ENCODE measurements at places on chromosomes 11 and 22.

GRCh38 chr11:122733318-122733717 is 77.8 kb downstream of the UBASH3B start:
- DNase-seq = no peak

GRCh38 chr11:74936087-74936486 is 12.8 kb downstream of the XRRA1 start:
- DNase-seq = no peak

- no peak for DNase-seq
Measured at GRCh38 chr11:19931141-19931770, 218.6 kb downstream of the NAV2 start.

DNA sequence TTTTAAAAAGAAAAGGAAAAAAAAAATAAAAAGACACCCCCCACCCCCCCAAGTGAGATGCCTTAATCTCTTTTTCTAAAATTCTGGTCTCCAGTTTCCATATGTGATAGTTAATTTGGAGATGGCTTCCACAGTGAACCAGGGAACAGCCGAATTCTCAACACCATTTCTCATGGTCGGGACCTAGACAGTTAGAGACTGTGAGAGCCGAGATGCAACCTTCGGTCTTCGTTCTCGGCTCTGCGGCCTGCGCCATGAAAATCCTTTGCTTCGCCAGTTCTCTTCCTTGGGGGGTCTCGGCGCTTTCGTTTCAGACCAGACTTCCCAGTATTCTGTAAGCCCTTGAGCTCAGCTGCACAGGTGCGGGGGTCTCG is 723 bp downstream of the CACNG2 start:
- DNase-seq = no peak

DNA sequence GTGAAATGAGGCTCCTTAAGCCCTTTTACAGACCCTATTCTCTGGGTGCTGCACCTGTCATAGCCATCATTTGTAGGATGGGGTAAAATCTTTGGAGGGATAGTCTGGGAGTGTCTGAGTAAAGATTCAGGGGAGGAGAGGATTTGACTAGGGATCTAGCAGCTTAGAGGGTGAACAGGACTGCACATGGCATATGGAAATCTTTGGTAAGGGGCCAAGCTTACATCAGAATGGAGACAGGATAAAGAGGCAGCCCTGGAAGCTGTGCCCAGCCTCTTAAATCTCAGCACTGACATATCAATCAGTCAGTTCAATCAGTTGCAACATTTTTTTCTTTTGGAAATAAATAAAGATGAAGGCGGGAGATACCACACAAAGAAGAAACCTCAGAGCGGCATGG is 301.8 kb upstream of the CADM1 start:
- DNase-seq = no peak

DNA sequence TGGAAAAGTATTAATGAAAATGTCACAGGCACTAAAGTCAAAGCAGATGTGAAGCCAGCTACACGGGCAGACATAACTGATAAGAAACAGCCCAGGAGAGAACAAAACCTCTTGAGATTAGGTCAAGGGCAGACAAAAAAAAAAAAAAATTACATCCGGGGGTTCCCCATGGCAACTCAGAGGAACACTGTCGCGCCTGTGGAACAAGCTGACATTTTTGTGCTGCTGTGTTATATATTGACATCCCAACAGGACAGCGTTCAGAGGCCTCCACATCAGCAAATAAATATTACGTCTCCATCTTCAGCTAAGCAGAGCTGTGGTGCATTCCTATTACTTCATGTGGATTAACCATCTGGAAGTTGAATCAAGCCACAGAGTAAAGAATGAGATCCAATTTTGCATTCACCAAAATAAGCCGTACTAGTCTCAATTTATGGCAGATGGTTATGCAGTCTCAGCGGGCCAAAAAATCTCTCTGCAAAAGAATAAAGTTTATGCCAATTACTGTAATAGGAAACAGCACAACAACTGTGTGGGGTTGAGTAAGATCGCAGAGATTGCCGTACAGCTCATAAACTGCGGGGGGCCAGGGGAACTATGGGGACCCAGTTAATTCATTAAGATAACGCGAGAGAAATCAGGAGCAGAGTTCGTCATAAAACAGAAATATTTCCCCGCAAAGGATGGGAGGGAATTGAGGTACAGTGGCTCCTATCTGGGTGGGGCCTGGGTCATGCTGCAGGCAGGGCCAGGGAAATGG is 41.3 kb upstream of the MN1 start:
- DNase-seq = no peak

- no peak for DNase-seq
Measured at GRCh38 chr11:128632141-128632791, 44.9 kb upstream of the ETS1 start.

DNA sequence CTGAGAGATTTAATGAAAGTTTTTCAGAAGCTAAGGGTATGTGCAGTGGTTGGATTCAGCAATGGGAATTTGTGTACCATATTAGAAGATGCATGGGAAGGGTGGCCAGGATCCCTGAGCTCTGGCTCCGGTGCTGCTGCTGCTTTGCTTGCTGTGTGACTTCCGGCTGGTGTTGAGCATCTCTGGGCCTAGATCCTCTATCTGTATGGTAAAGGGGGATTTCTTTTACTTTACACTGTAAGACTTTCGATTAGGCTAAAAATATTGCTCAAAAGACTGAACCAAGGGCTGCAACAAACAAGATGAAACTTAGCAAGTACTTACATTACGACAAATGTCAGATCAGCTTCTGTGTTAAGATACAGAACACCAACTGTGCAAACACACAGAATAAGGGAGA is 39.1 kb downstream of the XRRA1 start:
- no peak for DNase-seq

DNA sequence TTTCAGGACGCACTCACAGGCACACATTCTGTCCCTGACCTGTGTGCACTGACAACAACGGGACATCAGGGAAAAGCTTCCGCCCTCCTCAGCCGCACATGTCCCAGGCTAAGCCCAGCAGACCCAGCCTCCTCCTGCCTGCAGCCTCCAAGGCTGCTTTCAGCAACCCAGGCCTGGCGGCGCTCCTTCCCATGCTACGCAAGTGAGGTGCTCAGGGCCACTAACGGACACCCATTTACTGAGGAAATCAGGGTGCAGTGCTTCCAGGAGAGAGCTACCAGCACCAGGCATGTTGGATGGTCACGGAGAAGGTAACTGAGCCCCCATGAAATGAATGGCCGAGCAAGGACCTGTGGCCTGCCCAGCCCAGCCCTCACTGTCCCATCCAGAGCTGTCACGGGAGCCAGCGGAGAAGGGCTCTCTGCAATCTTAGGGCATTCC is 6.9 kb downstream of the MOB2 start:
- DNase-seq = no peak

- DNase-seq = no peak
Measured at GRCh38 chr11:33867561-33867960, 24.3 kb downstream of the LMO2 start.

DNA sequence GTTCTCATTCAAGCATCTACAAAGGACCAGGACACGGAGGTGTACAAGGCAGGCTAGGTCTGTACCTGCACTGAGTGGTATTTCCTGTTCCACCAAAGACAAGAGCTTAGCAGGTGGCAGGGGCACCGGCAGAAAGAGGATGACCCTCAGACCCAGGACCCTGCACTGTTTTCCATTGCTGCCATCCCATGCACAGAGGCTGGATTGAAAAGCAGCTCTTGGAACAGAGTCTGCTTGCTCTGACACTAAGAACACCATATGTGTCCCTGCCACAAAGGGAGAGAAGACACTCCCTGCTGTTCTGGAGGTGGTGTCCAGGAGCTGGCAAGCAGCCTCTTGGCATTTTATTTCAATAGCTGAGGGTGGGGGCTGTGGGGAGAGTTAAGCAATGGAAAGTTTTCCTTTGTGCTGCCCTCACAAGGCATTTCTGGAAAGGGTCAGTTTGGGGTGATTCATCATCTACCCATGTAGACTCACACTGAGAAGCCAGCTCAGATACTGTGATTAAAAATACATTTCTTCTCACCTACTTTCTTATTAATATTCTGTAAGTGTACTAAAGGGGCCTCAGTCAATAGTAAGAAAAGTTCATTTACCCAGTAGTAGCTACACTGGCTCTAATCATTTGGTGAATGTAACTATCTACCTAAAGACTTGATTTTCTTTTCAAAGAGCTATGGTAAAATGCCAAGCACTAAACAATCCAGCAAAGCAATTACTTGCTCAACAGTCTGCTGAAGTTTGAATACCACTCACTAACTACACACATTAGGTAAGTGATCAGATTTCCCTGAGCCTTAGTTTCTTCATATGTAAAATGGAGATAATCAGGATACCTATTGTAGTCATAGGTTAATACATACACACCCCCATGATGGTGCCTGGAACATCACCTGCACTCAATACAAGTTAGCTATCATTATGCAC is 55.2 kb downstream of the SLC1A2 start:
- no peak for DNase-seq

DNA sequence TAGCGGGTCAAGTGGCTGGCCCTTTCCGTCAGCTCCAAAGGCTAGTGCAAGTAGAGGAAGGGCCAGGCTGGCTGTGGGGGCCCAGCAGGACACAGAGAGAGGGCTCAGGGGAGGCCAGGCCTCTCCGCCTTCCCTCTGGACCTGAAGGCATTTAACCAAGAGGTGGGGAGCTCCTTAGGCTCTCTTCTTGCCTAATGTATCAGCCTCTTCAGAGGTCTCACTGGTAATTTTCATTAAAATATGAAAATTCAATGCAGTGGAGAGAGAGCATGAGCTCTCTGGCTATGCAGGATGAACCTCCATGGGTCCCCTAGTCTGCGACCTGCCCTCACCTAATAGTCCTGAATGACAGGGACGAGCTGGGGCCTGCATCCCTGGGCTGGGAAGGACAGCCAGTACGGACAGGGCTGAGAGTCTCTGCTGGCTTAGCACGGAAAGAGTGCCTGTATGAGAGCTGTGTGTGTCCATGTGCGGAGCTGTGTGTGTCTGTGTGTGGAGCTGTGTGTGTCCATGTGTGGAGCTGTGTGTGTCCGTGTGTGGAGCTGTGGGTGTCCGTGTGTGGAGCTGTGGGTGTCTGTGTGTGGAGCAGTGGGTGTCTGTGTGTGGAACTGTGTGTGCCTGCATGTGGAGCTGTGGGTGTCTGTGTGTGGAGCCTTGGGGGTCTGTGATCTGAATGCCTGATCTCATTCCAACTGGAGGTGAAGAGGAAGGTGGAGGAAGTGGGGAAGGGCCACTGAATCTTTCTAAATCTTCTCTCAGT is 2.4 kb downstream of the ALX4 start:
- no peak for DNase-seq

- no peak for DNase-seq
Measured at GRCh38 chr11:64008914-64009633, 22.8 kb downstream of the OTUB1 start.

GRCh38 chr22:19622061-19622441 is 92.3 kb upstream of the SEPTIN5 start:
- DNase-seq = no peak

DNA sequence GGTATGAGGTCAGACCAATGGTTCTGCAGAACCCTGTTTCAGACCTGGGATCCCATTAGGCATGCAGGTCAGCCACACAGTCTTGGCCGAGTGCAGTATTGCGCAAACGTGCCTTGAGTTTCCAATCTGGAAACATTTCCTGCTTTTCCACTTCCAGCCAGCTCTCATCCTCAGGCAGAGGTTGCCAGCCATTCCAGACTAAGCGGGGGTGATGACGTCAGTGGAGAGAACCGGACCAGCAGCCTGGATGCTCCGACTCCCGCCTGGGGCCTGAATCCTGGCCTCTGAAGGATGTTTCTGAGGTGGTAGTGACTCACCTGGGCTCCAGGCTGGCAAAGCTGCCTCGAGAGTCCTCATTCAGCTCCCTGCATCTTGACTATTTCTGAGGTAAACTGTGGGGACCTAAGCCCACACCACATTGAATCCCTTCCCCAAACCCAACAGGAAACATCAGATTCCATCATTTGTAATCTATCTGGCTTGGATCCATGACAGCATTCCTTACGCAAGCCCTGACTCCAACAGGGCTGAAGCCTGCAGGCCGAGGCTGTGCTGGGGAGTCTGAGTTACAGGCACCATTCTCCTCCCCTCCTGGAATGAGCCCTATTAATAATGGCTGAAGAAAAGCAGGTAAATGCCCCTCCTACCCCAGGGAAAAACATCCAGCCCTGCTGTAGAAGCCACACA is 83.0 kb downstream of the ABTB2 start:
- no peak for DNase-seq

- no peak for DNase-seq
Measured at GRCh38 chr22:46114518-46115387, 35.6 kb upstream of the PPARA start.

DNA sequence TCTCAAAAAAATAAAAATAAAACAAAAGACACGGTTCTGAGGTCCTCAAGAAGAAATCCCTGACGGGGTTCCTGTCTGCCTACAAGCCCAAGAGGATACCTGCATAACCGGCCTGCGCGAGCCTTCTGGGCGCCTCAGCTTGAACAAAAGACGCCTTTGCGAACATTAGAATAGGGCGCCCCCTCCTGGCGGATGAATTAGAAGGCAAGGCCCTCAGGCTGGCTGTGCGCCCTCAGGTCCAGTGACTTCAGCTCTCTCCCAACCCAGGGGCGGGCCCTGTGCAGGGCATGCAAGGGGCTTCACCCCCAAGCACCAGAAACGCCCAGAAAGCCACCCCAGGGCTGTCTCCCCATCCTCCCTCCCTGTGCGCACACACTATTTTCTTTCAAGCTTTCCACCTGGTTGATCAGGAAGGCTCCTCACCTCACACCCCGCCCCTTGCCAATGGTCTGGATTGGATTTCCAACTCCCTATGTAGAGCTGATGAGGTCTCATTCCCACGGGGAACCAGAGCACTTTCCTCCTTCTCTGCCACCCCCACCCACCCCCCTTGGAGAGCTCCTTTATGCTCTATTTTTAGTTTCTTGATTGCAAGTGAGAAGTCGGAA is 273.3 kb downstream of the BUD13 start:
- no peak for DNase-seq

DNA sequence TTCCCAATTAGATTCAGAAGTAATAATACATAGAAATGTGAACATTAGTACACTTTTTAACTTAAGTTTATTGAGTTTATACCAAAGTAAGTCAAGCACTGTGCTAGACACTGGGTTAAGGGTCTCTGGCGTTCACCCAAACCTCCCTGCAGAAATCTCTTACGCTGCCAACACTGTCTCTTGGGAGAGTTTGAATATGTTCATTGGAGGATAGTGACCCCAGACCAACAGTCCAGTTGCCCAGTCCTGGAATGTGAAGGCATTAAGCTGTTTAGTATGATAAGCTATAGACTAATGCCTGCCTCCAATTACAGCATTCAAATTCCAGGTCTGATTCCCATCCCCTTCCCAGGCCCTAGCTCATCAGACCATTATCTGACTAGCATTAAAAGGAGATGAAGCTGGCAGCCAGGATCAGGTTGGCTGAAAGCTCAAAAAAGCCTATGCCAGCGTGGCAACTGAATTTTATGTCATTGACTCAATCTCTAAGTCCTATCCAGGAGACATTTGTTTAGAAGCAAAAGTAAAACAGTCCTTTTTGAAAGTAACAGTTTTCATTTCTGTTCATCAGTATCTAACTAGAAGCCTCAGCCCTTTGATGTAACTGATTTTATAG is 77.8 kb downstream of the SFI1 start:
- no peak for DNase-seq

DNA sequence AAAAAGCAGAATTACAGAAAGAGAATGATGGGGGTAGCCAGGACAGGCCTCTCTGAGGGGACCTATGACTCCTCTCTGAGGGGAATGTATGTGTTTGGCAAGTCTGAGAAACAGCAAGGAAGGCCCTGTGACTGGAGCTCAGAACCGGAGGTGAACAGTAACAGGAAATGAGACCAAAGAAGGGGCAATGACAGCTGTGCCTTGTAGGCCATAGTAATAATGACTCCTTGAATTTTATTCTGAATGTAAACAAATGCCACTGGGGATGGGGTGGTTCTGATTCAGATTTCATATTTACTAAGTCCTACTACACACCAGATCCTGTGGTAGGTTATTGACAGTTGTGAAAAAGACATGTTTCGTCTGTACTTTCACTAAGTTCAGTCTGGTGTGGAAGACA is 52.8 kb upstream of the APOA1 start:
- DNase-seq = no peak

Measured in stimulated activated CD8-positive, alpha-beta memory T cell treated with anti-CD3 and anti-CD28 coated beads, Interleukin-7, amount 100 ng/mL, for 1 hour (primary cell).